Stimulated activated CD8-positive, alpha-beta memory T cell treated with anti-CD3 and anti-CD28 coated beads, Interleukin-4, amount 100 ng/mL, for 1 hour (primary cell): ENCODE measurements at places on chromosomes 2 and 18.

DNA sequence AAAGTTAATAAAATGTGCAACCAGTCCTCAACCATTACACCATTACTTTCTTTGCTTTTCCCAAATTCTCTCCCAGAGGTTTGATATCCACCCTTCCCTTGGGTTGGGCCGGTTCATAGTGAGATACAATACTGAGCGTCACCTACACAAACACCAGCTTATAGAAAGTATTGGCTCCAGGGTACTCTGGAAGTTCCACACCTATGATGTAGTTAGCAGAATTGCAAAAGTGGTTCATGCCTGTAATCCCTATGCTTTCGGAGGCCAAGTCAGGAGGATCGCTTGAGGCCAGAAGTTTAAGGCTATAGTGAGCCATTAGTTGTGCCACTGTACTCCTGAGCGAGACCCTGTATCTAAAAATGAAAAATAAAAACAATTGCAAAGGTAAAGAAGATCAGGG is 15.3 kb upstream of the MAP4K3 start:
- no peak for DNase-seq

DNA sequence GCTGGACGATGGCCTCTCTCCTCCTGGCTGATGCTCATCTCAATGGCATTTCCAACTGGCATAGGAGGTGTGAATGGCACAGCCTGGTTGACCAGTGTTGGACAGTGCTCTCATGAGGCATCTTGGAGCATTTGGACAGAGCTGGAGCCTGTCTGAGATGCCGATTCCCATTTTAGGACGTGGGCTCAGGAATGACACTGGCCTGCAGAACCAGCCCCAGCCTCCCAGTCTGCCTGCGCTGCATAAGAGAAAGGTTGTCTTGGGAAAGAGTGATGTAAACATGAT is 118.2 kb upstream of the COPS8 start:
- no peak for DNase-seq

- no peak for DNase-seq
Observed at GRCh38 chr2:221563270-221563985, 8.7 kb downstream of the EPHA4 start.

GRCh38 chr2:221129657-221130056 is 442.4 kb downstream of the EPHA4 start:
- no peak for DNase-seq

DNA sequence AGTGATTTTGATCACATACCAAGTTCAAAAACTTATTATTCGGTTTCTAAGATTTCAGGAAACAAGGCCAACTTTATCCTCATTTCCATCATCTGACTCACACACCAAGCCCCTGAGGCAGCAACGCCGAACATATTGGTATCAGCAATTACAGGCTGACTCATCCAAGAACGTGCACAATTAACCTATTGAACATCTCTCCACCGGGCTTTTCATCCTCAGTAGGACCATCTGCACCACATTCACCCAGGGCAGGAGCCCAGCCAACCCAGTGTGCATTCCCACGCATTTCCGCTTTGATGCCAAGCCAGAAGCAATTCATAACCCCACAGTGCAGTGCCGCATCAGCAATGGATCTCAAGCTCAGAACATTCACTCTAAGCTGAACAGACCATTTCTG is 52.9 kb downstream of the SCG2 start:
- DNase-seq: no peak

- no peak for DNase-seq
Observed at GRCh38 chr2:170022692-170023091, 155.3 kb upstream of the MYO3B start.

DNA sequence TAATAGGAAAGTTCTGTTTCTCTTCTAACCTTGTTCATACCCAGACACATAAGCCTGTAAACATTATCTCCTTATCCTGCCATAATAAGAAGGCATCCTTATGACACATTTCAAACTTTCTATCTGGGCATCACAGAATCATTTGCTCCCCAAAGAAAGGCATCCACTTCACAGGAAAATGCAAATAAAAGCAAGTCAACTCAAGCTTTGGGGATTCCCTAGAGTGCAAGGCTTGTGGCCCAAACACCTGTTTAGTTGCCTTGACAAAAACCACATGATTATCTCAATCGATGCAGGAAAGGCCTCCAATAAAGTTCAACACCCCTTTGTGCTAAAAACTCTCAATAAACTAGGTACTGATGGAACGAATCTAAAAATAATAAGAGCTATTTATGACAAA is 195.7 kb upstream of the GALNT5 start:
- DNase-seq: no peak
